Glomerular endothelial cell (primary cell): ENCODE measurements at places on chromosomes 12 and 14.

GRCh38 chr12:100539202-100539601, 34.3 kb upstream of the GAS2L3 start:
- DNase-seq = no peak

DNA sequence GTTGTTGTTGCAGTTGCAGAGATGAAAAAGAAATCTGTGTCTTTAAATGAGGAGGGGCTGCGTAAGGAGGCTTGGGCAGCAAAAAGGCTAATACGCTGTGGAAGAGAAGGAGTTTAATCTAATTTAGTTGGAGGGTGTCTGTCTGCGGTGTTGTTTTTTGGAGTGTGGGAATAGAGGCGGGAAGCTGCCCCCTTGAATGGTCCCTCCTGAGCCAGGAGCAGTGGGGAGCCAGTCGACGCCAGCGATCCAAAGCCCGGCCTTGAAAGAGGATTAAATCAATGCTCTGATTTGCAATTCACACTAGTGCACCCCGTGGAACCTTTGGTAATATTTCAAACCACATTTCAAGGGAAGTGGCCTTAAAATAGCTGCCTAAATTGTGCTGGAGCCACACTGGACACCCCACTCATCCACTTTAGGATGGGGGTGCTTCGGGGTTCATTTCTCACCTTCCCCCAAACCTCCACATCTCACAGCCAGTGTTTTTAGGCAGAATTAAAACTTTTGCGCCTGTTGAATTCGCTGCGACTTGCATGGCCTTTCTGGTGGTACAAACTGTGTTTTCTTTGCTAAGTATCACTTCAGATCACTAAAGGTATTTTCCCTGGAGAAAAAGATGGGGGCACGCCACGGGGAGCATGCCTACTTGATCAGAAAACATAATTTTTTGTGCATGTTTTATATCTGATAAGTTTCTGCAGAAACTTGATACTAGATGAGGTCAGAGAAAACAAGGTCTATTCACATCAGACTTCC, 4.1 kb upstream of the FZD10 start:
- DNase-seq = no peak

DNA sequence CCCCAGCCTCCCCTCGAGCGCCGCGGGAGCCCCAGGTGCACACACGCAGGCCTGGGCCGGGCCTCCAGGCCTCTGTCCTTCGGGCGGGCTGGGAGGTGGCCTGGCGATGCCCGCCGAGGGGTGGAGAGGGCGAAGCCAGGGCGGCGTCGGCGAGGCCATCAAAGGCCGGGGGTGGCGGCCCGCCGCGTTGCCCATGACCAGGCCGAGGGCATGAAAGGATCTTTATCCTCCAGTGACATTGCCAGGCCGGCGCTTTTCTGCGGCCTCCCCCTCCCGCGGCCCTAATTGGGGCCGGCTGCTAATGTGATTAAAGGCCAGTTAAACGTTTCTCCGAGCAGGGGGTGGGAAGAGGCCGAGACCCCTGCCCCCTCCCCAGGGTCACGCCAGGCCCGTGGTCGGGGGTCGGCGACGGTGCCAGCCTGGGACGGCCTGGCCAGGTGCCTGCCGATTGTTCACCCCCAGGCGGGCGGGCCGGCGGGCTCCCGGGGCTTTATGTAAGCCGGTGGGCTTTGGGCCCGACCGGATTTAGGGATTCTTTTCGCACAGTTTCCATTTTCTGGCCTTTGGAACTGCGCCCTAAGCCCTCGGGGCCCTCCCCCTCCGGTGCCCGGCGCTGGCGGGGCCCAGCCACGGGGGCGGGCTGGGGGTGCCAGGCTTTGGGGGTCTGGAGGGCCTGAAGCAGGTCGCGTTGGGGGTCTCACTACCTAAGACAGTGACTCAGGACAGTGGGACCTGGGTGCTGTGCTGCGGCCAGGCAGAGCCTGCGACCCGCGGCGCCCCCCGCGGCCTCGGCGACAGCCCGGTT, 103.2 kb upstream of the DIO3 start:
- no peak for DNase-seq

GRCh38 chr14:104432611-104433231, 146.8 kb upstream of the C14orf180 start:
- DNase-seq = no peak

- no peak for DNase-seq
These were observed 35.1 kb downstream of the NCOR2 start for GRCh38 chr12:124532331-124532750.

DNA sequence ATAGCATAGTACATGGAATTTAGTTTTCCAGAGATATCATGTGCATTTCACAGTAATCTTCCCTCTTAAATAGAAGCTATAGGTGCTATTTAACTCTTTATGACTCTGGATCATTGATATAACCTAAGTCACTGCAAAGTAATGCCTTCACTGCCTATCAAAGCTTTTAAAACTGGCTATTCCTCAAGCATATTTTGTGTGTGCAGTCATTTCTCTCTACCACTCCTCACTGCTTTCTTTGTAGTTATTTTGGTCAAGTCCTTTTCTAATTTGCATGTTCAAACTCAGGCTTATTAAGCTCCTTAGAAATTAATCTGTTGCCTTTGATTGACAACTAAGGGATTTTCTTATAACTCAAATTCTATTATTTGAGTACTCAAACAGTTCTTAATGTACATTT, 79.4 kb upstream of the PLEKHG7 start:
- DNase-seq = no peak

GRCh38 chr12:127162307-127162706, 1104.7 kb upstream of the TMEM132C start:
- DNase-seq = no peak

DNA sequence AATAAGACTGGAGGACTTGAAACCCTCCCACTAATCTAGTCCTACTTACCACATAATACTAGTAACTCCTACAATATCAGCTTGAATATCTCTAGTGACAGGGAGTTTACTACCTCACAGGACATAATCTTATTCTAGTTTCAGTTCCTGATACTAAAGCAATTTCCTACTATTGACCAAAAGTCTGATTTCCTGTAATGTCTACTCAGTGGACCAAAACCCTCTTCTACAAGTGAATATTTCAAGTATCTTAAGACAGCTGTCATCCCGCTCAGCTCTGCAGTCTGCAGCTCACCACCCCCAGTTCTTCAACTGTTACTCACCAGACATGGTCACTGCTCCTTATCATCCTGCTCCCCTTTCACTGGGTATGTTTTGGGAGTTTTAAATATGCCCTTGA, 70.8 kb upstream of the TMCC3 start:
- no peak for DNase-seq

- DNase-seq = no peak
These were observed 127.1 kb downstream of the FIGNL2 start for GRCh38 chr12:51721282-51721940.

GRCh38 chr12:71109834-71110233, 48.0 kb downstream of the TSPAN8 start:
- DNase-seq = no peak

DNA sequence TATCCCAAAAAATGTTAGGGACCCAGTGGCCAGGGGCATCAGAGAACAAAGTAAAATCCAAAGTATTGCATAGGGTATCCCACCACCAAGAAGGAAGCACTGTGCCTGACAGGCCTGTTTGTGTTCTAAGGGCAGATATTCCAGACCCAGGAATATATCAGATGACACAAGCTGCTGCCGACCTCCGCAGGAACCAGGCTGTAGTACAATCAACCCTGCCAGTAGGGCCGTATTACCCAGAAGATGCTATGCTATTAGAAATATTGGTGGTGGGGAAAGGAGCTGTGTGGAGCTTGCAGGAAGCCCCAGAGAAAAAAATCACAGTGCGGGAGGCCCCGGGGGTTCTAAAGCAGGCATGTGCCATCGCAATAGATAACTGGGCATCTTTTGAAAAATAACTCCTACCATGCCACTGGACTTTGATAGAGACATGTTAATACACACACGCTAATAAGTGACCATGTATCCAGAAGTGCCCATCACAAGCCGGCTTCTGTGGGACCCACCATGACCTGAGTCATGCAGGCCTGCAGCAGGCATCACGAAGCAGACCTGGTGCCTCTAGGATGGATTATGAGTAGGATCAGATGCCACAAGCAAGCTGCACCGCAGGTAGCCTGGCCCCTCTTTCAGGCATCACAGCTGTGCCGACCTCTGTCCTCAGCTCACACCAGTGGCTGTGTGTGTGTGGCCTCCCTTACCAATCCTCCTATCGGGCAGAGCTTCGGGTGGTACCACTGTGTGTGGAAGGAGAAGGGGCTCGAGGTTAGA, 242.7 kb downstream of the BCL11B start:
- DNase-seq = no peak

DNA sequence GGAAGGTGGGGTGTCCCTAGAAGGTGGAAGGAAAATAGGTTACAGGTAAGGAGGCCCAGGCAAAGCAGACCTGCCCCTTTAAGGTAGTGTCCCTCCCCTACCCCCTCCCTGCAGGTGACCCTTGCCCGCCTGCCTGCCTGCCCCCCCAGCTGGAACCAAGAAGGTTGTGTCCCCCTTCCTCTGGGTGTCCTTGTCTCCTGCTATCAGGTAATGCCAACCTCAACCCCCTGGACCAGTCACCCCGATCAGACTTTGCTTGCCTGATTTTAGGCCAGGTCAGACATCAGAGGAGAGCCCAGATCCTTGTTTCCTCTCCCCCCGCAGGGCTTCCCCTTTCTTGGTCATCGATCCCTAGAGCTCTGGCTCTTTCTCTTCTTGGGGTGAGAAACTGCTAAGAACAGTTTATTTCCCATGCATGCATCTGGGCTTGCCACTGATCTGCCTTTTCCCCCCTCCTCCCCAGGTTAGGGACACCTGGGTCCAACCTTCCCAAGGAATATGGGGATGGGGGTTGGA, at the start of gene SLC39A5:
SLC39A5 (plus strand) TSS at position 136 of the 516 bp plus-strand sequence. CDS start 1,224 bp downstream, outside the sequence.
- DNase-seq = no peak

GRCh38 chr12:41552588-41552987, 364.5 kb downstream of the PDZRN4 start:
- peak; percentile 44 for DNase-seq

- peak; percentile 29 for DNase-seq
These were observed at the start of gene RAPGEF3 for GRCh38 chr12:47758834-47759690. Gene RAPGEF3, minus strand, starts transcription at chr12:47758880. Its CDS starts 324 bp downstream, at chr12:47758556.

- no peak for DNase-seq
These were observed 82.7 kb upstream of the GPR68 start for GRCh38 chr14:91327250-91327595.

GRCh38 chr14:69574263-69574953, at the start of gene CCDC177:
Gene CCDC177, minus strand, starts transcription at chr14:69574871. Its CDS starts 1,249 bp downstream, at chr14:69573622.
- no peak for DNase-seq

- no peak for DNase-seq
These were observed 234.3 kb downstream of the DACT1 start for GRCh38 chr14:58872061-58872460.

- no peak for DNase-seq
These were observed 38.7 kb downstream of the ISCA2 start for GRCh38 chr14:74532246-74532645.

DNA sequence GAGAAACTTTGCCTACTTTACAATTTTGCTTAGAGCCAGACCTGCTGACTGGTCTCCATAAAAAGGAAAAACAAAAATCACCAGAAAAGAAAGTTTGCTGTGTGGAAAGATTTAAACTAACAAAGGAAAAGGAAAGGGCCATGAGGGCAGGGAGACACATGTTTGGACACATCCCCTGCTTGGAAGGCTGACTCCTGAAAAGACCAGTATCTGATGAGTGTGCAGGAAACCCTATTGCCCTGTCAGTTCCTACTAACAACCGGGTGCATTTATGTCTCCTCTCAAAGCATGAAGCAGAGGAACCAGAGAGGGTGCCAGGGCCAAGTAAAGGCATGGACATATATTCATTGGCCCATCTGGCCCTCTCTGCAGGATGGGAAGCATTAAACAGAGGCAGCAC, 7.0 kb upstream of the STAB2 start:
- no peak for DNase-seq

DNA sequence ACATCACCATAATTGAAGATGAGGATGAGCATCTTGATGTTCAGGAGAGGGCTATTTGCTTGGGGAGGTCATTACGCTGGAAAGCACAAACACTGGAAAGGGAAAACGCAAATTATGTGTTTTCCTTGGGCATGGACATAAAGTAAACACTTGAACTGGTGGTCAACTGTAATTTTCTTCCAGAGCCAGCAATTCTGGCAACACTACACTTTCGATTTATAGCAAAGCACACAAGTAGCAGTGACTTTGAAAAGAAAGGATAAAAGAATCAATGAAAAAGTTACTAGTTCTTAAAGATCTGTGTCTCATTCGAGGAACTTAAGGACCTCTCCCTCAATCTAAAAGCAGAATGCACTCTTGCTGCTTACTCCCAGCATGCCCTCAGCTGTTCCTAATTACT, 2.2 kb downstream of the CLEC14A start:
- no peak for DNase-seq

DNA sequence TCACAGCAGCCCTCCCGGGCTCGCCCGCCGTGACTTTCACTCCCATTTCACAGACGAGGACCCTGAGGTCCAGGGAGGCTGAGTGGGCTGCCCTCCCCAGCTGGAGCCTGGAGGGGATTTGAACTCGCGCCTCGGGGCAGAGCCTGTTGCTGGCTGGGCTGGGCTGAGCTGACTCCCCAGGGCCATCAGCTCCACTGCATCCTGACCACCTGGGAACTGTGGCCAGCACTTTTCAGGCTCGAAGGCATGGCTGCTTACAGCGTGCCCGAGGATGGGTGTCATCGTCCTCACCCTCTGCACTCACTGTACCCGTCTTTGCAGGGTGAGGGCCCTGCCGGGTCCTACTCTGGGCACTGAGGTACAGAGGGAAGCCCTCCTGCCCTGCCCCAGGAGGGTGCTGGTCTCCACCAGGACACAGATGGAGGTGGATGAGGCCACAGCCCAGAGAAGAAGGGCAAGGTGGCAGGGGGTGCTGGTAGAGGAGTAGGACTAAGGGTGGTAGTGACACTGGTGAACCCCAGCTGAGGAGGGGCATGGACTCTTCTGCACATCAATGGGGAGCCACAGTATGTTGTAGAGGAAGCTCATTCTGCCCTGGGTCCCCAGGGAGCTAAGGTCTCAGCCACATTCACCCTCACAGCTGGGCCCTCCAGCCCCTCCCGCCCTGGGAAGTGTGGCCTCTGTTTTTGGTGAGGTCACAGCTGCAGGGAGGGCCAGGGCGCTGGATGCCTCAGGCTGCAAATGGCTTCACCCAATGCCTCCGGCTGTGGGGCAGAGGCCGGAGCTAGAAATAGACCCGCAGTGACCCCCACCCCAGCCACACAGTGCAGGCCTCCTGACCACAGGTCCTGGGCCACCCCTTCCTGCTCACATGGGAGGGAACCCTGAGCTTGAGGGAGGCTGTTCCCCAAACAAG, 365.1 kb upstream of the SFSWAP start:
- DNase-seq = no peak

GRCh38 chr12:53062011-53062961, 12.4 kb downstream of the TNS2 start:
- no peak for DNase-seq
